ENCODE measurements at places on chromosomes 5 and 9.

DNA sequence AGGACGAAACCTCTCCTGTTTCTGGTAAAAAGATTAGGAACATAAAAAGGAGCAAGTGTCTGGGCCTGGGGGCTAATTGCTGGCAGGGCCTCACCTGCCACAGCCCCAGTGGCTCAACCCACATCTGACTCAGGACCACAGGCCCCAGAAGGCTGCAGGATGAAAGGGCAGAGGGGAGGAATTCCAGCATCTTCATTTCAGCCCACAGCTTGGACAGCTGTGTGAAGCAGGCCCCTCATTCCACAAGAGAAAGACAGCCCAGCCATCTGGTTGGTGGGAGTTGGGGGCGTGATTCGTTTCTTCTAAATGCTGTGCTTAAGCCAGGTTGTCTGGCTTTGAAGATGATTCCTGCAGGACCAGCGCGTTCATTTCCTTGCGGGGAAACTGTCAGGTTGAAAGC lies 29.1 kb downstream of the NKX2-5 start:
- no peak for DNase-seq

DNA sequence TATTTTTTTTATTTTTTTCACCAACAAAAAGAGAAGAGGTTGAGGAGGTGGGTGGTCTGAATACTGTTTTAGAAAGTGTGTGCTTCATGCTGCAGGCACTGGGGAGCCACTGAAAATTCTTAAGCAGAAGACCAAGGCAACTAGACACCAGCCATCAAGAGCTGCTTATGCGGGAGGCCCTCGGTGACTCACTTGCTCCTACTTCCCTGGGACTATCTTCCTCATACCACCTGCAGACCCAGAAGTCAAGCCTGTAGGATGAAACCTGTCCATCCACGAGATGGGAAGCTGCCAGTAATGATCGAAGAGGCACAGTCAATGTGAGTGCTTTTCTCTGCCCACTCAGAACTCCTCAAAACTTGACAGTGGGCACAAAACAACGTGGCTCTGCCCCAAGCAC lies 125.8 kb upstream of the SLC44A1 start:
- DNase-seq = no peak

DNA sequence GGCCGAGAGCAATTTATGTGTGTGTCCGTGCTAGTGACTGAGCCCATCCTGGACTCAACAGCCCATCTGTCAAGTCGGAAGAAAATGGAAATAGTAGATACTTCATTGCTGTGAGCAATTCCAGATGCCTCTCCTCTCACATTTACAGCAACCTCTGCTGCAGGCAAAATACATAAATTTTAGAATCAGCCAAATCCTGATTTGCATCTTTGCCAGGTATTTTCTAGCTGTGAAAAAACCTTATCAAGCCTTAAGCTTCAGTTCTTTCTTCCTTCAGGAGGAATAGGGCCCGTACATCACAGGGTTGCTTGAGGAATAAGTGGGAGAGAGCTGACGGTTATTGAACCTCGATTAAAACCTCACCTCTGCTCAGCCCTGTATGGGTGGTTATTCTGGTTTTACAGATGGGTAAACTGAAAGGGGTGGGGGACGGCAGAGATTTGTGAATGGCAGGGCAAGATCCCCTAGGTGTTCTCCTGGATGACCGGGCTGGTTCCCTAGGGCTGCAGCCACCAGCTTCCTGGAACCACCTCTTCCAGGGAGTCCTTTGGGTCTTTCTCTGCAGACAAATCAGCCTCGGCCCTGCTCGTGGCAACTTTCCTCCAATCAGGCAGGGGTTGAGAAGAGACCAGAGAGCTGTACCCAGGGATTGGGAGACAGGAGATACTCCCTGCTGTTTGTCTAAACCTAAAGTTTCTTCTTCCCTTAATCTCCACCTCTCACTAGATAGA lies 5.3 kb upstream of the MSX2 start:
- DNase-seq = no peak

DNA sequence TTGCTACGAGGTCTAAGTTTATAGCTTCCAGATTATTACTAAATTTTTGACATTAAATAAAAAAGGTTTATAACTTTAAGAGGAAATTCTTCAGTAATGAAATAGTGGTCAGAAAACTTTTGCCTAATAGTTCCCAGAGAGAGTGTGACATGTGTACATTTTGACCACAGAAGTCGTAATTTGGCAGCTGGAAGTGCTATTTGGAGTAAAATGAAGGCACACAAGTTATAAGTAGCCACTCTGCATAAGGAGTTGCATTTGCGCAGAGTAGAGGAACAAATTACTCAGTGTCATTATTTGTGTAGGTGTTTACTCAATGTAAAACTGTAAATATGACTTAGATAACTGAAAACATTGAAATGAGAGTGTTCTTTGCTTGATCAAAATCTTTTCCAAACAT lies 408.4 kb downstream of the CCDC171 start:
- DNase-seq = no peak

DNA sequence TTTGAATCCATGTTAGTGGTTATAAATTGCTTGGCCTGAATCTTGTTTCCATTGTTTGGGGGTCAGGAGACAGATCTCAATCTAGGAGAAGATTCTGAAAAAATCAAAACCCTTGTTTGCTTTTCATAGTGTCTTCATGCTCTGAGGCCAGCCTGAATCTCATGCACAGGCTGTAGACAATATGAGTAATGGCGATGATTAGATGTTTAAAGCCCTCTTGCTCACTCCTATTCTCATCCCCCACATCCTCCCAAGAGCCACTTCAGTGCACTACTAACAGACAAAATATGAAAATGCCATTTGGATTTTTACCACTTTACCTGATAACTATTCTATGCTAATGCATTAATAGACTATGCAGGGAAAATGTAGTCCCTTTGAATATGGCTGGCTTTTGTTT lies 129.4 kb downstream of the NUDT12 start:
- no peak for DNase-seq

GRCh38 chr9:1057910-1058309 lies 7.8 kb downstream of the DMRT2 start:
- no peak for DNase-seq

- DNase-seq = no peak
Observed at GRCh38 chr9:7534211-7534935, 265.2 kb downstream of the DMAC1 start.

DNA sequence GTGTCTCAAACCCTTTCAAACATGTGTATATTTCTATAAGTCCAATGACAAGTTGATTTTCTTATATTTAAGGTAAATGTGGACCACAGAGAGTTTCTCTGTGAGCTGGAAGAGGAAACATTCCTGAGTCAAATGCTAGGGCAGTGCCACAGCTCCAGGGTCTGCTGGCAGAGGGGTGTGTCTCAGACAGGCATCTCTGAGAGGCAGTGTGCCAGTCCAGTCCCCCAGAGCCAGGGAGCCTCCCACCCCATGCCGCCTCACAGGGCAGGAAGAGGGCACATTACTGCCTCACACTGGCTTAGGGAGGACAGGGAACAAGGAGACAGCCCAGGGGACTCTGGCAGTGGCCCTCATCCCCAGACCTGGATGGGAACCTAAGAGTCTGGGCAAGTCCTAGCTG lies 120.2 kb downstream of the TENT4A start:
- no peak for DNase-seq

DNA sequence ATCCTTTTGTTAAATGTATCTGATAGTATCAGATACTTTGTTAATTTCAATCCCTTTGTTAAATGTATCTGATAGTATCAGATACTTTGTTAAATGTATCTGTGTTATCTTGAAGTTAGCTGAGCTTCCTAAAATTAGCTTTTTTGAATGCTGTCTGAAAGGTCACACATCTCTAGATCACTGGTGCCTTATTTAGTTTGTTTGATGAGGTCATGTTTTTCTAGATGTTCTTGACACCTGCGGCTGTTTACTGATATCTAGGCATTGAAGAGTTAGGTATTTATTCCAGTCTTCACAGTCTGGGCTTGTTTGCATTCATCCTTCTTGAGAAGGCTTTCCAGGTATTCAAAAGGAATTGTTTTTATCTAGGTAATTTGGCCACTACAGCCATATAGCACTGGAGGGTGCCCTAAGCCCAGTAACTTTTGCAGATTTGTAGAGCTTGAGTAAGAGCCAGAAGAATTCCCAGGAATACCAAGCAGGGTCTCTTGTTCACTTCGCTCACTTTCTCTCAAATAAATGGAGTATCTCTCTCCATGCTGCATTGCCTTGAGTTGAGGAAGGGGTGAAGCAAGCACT lies 435.4 kb upstream of the GRAMD2B start:
- no peak for DNase-seq

DNA sequence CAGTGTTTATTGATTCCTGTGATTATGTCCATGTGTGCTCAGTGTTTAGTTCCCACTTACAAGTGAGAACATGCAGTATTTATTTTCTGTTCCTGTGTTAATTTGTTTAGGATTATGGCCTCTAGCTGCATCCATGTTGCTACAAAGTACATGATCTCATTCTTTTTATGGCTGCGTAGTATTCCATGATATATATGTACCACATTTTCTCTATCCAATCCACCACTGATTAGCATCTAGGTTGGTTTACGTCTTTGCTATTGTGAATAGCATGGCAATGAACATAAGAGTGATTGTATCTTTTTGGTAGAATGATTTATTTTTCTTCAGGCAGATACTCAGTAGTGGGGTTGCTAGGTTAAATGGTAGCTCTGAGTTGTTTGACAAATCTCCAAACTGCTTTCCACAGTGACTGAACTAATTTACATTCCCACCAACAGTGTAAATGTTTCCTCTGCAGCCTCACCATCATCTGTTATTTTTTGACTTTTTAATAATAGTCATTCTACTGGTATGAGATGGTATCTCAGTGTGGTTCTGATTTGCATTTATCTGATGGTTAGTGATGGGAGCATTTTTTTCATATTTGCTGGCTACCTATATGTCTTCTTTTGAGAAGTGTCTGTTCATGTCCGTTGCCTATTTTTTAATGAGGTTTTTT lies 47.5 kb upstream of the ELL2 start:
- no peak for DNase-seq

DNA sequence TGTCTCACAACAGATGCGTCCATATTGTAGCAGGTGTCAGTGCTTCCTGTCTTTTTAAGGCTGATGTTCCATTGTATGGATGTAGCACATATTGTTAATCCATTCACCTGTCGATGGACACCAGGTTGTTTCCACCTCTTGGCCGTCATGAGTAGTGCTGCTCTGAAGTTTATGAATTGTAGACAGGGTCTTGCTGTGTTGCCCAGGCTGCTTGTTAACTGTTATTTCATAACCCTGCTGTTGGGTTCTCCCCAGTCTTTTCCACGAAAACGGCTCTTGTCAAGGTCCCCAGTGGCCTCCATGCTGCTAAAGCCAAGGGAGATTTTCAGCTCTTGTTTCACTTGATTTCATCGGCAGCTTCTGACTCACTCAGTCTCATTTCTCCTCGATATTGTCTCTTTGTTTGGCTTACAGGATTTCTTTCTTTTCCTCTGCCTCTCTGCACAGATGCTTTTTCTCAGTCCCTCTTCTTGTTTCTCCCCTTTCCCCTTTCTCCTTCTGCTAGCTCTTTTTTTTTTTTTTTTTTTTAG lies 12.1 kb upstream of the PSD2 start:
- no peak for DNase-seq

GRCh38 chr5:140795259-140795641 lies 598 bp downstream of the PCDHA2 start:
- DNase-seq = no peak

DNA sequence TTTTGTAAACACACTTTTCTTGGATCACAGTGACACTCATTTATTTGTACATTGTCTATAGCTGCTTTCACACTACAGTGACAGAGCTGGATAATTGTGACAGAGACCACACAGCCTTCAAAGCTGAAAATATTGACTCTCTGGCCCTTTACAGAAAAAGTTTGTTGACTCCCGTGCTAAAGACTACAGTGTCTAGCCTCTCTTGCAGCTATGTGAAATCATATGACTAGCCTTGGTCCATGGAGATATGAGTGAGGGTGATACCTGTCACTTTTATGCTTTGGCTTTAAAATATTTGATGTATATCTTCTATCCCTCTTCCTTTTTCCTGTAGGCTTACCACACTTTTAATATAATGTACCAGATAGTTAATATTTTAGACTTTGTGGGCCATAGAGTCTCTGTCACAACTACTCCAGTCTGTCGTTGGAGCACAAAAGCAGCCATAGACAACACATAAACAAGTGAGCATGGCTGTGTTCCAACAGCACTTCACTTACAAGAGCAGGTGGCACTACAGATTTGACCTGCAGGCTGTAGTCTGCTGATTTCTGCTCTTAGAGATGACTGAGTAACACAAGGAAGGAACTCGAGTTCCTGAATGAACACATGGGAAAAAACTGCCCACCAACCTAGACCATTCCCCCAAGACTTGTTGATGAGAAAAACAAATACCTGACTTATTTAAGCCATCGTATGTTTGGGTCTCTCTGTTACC lies 73.5 kb upstream of the ANKRD55 start:
- no peak for DNase-seq

DNA sequence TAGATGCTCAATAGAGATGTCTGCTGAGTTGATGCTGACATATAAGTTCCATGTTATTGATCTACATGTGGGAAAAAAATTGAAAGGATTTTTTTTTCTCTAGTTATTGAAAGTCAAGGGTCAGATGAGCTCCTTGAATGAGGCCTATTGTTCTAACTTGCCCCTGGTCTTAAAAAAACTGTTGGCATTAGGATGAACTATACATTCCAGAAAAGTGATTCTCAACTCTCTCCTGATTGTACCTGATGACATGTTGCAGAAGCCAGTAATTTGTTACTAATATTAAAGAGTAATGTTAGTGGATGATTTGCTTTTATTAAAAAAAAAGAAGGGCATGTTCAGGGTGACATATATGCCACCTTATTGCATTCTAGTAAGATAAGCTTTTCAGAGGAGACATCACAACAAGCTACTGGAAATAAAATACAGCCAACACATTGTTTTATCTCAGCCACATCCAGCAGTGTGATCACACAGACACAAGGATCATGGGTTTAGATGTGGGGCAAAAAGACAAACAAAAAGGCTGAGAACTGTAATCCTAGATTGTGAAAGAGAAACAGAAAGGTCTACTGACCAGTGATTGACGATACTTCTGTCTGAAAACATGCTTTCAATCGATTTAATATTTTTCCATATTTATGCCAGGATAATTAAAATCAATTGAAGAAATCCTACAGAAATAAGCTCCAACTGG lies 1314.1 kb upstream of the C9orf72 start:
- no peak for DNase-seq

DNA sequence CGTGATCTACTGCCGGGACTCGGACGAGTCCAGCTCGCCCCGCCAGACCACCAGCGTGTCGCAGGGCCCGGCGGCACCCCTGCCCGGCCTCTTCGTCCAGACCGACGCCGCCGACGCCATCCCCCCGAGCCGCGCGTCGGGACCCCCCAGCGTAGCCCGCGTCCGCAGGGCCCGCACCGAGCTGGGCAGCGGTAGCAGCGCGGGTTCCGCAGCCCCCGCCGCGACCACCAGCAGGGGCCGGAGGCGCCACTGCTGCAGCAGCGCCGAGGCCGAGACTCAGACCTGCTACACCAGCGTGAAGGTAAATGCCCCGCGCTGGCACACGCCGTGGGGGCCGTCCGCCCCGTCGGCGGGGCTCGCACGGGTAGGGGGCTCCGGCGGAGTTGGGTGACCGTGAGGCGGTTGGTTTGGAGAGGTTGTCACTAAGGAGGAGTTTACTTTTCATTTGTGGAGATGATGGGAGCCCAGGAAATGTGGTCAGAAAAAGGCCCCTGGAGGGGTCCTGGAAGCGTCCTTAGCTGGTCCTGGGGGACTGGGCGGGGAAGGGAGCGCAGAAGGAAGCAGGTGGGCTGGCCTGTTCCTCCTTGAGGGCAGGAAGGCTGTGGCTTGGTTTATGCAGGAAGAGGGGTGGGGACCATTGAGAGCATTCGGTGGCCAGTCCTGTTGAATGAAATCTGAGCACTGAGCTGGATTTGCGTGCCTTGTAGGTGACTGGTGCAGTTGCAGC lies 647 bp downstream of the PDE8B start:
- DNase-seq = no peak

GRCh38 chr5:42749020-42749419 lies 7.6 kb upstream of the CCDC152 start:
- DNase-seq = no peak
